Hindlimb muscle (tissue), 1 donor: ENCODE measurements at places on chromosomes 7 and 10.

DNA sequence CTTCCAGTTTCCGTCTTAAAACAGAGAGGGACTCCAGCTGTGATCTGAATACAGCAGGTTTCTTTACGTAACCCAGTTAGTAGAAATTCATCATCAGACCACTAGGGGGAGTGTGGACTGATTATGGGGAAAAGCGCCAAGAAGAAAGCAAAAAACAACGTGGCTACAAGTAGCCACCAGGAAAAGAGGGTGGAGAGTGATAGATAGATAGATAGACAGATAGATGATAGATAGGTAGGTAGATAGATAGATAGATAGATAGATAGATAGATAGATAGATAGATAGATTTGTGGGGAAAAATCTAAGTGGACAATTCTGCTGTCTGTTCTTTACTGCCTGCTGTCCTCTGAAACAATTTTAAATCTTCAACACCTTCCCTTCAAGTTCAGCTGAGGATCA lies 12.7 kb upstream of the AKR1B10 start:
- peak; percentile 57 for DNase-seq

GRCh38 chr10:6840201-6840691 lies 260.2 kb upstream of the PRKCQ start:
- no peak for DNase-seq

DNA sequence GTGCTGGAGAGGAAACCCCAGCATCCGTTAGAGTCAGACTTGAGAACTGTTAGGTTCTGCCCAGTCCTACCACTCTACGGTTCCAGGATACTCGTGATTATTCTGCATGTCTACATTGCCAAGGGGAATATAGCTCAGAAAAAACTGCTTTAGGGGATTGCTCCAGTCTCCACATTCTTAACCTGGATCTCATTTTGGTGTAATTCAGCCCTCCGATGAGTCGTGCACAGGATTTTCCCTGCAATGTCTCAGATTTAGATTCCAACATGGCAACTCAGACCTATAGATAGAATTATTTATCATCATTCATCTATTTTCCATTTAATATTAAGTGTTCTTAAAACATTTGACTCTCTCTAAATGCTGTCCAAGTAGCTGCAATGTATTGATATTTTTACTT lies 121.1 kb upstream of the ZEB1 start:
- DNase-seq = no peak

GRCh38 chr7:4668510-4668847 lies 13.6 kb upstream of the FOXK1 start:
- no peak for DNase-seq

DNA sequence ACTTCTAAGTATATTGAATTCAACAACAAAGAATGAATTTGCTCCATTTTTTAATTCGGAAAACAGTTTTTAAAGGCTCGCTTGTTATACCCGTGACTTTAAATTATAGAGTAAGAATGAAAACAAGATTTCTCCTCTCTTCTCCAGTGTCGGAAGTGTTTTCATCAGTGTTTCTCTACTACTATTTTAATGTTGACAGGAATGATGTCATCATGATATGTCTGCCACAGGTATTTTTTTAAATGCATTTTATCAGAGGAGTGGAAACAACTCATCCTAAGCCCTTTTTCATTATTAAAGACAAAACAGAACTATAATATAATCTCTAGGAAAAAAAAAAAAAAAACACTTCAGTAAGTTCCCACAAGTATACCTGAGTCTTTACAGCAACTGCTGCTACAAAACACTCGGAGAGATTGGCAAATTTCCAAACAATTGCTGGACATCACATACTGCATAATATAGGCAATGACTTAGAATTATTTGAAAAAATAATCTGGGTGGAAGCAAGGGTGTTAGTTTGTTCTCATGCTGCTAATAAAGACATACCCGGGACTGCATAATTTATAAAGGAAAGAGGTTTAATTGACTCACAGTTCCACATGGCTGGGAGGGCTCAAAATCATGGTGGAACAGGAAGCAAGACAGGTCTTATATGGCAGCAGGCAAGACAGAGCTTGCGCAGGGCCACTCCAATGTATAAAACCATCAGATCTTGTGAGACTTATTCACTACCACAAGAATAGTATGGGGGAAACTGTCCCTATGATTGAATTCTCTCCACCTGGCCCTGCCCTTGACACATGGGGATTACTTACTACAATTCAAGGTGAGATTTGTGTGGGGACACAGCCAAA lies 4.8 kb upstream of the RNF32 start:
- no peak for DNase-seq

DNA sequence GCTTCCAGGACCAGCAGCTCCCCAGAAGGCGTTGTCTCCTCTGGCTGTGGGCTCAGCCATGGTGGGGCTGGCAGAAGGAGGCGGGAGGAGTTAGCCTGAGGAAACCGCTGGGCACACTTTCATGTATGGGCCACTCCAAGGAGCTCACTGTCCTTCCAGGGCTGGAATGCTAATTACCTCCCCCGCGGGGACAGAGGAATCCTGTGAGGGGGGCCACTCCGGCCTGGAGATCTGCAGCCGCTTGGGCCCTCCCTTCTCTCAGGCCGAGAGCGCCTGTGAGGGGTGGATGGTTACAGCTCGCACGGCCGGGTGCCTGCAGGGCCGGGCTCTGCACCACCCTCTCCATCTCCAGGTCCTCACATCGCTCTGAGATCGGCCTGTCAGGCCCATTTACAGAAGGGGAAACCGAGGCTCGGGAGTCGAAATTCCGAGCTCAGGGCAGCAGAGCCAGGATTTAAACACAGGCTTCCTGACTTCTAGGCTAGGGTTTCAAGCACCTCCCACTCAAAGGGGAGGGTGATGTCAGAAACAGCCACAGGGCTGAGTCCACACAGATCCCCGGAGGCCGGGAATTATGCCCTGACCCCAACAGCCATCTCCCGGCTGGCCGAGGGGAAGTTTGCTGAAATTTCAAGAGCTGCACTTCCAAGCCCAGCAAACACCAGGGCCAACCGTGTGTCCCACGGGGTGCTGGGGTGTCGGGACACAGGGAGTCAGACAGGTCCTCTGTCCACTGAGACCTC lies 59.1 kb downstream of the PDGFA start:
- no peak for DNase-seq

DNA sequence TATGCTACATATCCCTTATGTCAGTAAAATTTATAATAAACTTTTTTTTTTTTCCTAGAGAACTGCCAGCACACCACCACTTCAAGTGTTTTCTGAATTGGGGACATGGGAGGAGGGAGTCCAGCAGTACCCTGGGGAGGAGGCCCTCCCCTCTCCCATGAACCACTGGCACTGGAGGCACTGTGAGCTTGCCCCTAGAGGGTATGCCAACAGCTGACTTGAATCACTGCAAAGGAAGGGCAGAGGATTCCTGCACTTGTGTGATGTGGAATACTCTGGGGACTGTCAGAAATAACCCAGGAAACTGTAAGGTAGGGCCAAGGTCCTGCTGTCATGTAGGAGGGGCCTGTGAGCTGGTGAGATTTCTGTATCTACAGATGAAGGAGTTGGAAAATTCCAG lies 8.5 kb upstream of the ARMS2 start:
- DNase-seq = no peak

GRCh38 chr7:71281261-71281660 lies 149.3 kb downstream of the GALNT17 start:
- DNase-seq = no peak

- DNase-seq = no peak
These were observed 50.3 kb downstream of the TPK1 start for GRCh38 chr7:144785521-144785920.

- DNase-seq = peak; percentile 46
These were observed 54.7 kb downstream of the STEAP1B start for GRCh38 chr7:22445140-22445743.

DNA sequence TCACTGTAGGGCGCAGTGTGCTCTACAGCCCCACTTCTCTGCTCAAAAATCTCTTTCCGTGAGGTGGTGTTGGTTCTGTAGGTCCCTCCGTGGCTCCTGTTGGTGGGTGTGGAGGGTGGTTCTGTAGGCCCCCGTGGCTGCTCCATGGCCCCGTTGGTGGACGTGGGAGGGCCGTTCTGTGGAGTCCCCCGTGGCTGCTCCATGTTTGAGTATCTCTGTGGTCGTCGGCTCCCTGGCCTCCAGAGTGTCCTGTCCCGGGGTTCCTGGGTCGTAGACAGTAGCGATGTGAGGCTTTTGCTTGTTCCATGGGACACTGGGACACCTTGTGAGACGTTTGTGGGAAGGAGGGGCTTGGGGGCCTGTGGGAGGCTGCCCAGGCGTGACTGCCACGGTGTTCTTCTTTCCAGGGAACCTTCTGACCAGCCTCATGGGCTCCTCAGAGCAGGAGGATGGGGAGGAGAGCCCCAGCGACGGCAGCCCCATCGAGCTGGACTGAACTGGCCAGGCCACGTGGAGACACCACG lies 18.6 kb downstream of the GET4 start:
- no peak for DNase-seq

GRCh38 chr10:47016564-47016963 lies 105.3 kb downstream of the PTPN20 start:
- DNase-seq = no peak

DNA sequence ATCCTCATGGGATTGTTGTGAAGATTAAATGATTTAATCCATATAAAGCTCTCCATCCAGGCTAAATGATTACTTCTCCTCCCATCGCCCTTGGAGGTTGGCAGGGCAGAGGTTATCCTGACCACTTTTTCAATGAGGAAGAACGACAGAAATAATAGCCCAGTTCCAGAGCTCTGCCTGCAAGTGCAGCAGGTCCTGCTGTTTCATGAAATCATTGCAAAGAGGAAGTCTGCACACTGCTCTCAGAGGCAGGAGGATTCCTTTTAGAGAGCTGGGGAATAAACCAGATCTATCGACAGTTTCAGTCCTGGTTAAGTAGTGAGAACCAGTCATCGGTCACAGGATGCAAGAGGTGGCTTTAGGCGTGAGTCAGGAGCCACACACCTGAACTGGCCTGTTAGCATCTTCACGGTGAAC lies 25.0 kb upstream of the CDH23 start:
- no peak for DNase-seq

DNA sequence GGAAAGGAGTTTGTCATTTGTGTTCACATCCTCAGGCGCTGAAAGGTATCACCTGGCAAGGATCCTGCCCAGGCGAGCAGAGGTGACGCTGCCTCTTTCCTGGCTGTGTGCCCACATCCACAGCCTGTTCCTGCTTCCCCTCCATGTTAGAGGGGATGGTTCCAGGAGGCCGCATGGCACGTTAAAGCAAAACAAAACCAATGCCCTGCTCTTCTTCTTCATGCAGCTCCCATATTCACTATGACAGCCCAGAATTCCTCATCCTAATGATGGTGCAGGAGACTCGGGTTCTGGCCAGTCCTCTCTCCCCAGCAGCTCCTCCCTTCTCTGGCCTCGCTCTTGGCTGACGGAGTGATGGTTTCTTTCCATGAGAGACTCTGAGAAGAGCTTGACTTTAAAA lies 678.5 kb upstream of the ANKRD30A start:
- DNase-seq = peak; percentile 74

- DNase-seq = no peak
These were observed 20.7 kb downstream of the NT5C3A start for GRCh38 chr7:33041631-33042428.

GRCh38 chr7:17444673-17445072 lies 146.2 kb downstream of the AHR start:
- no peak for DNase-seq

GRCh38 chr10:128103229-128103714 lies 23.0 kb downstream of the MKI67 start:
- no peak for DNase-seq

DNA sequence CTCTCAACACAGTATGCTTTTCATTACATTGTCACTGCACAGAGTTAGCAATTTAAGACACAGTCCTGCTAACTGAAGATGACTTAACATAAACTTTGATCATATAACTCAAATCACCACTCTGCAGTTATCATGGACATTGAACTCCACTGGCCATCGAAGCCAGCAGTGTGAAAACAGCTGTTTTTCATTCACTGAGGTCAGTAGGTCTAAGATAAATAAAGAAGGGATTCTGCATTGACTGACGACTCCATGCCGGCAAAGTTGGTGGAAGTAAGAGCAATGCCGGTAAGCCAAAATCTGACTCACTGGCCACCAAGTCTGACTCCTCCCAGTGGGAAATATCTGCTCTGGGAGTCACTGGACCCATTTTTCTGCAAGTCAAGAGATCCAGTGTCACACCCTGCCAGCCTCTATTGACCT lies 449.9 kb upstream of the ANKRD30A start:
- no peak for DNase-seq

DNA sequence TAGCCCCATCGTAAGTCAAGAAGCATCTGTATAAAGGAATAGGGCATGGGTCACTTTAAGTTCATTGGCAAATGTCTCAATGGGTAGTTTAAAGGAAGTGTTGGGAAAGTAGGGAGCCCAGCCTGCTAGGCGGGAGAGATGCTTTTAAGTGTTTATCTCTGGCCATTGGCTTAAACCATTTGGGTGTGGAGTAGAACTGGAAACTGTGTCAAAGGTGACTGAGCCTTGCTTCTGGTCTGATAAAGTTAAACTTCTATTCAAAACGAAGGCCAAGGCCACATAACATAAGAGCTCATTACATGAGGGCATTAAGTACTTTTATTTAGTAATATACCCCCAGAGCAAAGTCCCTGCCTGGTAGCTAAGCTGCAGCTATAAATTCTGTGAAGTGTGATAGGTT lies 148.7 kb downstream of the SPAG6 start:
- no peak for DNase-seq

- DNase-seq = no peak
These were observed 937.7 kb downstream of the SORCS1 start for GRCh38 chr10:106226828-106227227.

DNA sequence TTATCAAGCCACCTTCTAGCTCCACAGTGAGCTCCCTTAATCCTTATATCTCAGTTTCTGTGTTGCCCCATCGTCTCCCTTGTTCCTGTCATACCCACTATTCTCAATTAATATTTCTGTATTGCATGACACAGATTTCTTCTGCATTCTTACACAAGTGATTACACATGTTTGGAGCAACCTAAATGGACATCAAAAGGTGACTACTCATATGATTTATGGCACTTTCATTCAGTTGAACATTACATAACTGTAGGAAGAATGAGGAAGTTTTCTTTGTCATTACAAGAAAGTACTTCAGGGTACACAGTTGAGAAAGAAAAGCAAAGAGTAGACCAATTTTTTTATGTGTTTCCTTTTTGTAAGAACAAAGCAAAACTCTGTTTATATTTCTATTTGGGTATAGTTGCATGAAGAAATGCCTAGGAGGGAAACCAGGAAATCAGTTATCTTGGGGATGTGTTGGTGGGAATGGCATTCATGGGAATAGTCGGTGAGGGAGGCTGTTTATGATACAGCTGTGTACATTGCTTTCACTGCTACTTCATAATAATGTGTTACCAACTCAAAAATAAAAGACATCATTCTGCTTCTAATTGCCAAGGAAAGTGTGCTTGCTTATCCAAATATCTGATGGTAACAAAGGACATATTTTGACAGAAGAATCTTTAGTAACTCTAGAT lies 23.6 kb upstream of the PRSS37 start:
- DNase-seq = no peak
